CD4-positive, alpha-beta T cell treated with Interleukin-15 for 4 hours (primary cell): ENCODE measurements at places on chromosomes 16 and 17.

- DNase-seq = peak; percentile 100
Observed at GRCh38 chr17:7572588-7573323, 6.7 kb upstream of the CD68 start.

DNA sequence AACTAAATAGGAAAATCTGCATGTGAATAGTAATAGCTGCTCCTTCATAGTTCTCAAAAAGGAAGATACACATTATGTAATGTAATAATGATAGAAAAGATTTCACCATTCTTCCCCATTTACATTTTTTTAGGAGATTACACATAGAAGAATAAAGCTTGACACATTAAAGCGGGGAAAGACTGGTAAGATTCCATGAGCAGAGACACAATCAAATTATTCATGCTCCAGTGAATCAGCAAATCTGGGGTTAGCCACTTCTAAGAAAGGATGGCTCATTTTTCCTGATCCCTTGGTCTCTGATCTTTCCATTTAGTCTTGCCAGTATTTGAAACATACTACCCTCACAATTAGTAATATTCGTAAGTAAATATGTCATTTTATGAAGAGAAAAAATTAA is 81.9 kb downstream of the CA4 start:
- no peak for DNase-seq

DNA sequence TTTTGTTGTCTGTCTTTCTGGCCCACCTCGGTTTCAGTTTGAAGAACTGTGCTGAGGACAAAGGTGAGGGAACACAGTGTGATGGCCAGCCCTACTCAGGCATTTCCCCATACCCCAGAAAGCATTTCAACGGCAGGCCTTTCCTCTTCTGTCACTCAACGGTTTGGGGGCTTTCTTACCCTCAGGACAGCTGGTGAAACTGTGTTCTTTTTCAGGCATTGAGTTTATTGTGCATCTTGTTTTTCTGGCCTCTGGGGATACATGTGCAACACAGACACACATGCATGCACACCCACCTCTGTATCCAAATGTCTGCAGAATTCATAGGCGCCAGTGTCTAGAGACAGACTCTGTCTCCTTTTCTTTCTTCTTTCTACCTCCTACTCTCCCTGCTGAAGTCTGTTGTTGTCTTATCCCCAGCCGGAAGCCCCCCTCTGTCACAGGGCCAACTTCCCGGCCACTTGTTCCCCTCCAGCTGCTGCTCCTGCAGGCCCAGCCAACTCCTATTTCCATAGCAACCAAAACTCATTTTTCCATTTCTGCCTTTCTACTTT is 17.0 kb downstream of the CHD9 start:
- DNase-seq = no peak

DNA sequence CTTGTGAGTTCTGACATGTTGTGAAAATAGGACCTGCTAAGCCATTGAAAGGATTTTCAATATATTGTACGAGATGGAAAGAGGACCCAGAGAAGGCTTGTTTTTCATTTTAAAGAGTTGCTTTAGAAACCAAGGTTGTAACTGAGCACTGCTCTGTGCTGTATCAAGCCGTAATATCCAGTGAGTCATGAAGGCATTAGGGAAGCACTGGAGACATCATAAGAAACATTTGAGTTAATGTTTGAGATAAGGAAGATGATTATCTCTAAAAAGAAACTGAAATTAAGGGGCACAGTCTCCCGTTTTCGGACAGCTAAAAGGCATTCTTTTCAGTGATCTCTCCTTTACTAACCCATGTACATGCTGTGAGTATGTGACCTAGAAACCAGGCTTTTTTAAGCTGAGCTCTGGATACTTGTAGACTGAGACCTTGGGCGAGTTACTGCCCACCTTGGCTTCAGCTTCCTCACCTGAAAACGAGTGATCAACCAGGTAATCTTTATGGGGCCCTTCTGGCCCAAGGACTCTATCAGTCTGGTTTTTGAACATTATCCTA is 149.2 kb upstream of the TBX2 start:
- no peak for DNase-seq

GRCh38 chr16:83953796-83954576 is 946 bp downstream of the OSGIN1 start:
- DNase-seq = no peak

GRCh38 chr16:11092788-11093571 is 148.6 kb downstream of the CLEC16A start:
- no peak for DNase-seq

- no peak for DNase-seq
Observed at GRCh38 chr17:51814521-51814920, 344.0 kb downstream of the CA10 start.

DNA sequence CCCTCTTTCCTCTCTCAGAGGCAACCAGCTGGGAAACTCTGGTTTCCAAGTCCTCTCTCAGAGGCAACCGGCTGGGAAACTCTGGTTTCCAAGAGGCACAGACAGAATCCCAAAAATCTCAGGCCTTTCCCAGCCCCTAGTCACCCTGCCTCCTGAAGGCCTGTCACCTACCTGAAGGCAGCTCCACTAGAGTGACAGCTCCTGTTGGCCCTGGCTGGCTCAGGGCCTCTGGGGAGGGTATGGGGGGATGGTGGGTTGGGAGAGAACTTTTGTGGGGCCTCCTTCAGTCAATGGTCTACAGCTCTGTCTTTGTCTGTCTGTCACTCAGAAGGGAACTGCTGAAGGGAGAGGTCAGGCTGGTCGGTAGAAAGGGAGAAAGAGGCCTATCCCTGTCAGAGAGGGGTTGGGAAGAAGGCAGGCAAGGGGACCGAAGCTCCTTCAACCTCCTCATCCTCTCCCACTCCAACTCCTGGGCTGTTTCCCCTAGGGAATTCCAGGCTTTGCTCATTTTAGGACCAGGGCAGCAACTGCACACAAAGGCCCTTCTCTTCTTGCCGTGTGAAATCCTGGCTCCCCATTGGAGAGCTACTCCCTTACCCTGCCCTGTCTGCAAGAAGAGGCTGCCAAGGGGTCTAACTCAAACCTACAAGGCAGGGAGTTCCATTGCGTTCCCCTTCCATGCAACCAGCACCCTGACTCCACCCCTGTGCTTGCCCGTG is 23.6 kb downstream of the COPZ2 start:
- no peak for DNase-seq

DNA sequence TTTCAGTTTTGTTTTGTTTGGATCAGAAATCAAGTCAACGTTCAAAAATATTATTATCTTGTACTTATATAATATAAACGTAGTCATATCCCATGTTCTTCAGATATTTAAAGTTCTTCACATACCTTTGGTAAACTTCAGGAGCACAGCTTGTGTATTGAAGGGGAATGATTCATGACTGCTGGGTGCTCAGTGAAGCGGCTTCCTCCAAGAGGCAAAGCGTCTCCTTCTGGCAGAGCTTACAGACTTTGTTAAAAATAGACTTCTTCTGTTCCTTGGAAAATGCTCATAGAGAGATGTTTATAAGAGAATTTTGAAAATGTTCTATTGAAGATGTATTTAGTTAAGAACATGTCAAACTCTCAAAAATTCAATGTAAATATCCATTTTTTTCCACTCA is 155.6 kb upstream of the CNTNAP4 start:
- DNase-seq = no peak

DNA sequence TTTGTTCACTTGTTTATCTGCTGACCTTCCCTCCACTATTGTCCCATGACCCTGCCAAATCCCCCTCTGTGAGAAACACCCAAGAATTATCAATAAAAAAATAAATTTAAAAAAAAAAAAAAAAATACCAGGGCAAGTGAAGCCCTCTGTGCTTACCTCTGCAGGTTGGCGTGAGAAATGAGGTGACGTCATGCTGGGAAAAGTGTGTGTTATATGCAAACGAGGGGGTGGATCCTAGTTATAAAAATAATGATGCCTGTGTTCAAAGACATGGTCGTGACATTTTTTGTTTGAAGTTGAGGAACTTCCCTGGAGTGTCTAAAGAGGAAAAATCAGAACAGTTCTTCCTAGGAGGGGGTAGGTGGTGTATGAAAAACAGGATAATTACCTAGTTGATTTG is 20.2 kb downstream of the TMC7 start:
- DNase-seq = no peak

- no peak for DNase-seq
Observed at GRCh38 chr17:80109713-80110446, 8.5 kb downstream of the GAA start.

DNA sequence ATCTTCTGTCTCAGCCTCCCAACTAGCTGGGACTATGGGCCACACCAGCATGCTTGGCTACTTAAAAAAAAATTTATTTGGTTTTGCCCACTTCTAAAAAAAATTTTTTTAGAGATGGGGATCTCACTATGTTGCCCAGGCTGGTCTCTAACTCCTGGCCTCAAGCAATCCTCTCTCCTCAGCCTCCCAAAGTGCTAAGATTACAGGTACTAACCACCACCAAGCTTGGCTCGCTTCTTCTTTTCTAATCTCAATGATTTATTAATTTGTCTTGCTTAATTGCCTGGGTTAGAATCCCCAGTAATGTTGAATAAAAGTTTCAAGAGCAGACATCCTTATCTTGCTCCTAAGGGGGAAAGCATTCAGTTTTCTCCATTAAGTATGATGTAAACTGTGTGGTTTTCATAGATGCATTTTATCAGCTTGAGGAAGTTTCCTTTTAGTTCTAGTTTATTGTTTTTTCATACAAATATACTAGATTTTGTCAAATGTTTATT is 65.8 kb upstream of the NACA2 start:
- no peak for DNase-seq
